ENCODE measurements at places on chromosomes 16 and 17.
A peak's percentile ranks its signal among the peaks of the same experiment; 100 is the strongest.

DNA sequence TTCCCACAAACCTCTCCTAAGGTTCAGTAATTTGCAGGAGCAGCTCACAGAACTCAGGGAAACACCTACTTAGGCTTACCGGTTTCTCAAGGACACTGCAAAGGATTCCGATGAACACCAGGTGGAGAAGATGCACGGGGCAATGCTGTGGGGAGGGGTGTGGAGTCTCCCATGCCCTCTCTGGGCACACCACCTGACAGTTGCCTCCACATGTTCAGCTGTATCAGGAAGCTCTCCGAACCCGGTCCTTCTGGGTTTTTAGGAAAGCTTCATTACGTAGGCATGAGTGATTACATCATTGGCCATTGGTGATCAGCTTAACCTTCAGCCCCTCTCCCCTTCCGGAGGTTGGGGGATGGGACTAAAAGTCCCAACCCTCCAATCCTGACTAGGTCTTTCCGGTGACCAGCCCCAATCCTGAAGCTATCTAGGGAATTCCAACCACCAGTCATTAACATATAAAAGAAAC is 21.6 kb downstream of the C17orf58 start:
- no peak for DNase-seq

- no peak for DNase-seq
These were observed 4.3 kb downstream of the TMC6 start for GRCh38 chr17:78124081-78124835.

- no peak for DNase-seq
These were observed 306.1 kb upstream of the XYLT1 start for GRCh38 chr16:17776888-17777287.

- no peak for DNase-seq
These were observed 9.8 kb downstream of the ADAM11 start for GRCh38 chr17:44768505-44769142.

GRCh38 chr16:15993128-15993527 is 43.7 kb downstream of the ABCC1 start:
- no peak for DNase-seq

GRCh38 chr16:53804467-53804866 is 100.5 kb downstream of the FTO start:
- DNase-seq: no peak

- DNase-seq: no peak
These were observed 2.3 kb downstream of the NDUFB10 start for GRCh38 chr16:1961651-1962067.

DNA sequence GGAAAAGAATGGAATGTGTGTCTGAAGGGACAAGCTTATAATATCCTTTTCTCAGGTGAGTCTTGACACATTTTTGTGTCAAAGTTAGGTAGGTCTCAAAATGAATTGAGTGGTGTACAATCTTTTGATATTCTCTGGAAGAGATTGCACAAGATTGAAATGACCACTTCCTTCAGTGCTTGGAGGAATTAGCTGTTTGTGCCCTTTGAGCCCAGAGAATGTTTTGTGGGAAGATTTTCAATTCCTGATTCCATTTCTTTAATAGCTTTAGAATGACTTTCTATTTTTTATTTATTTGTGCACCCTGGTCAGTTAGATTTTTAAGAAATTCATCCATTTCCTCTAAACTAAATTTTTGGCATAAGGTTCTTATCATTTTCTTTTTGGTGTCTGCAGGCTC is 1.6 kb upstream of the CCL13 start:
- DNase-seq: no peak

GRCh38 chr17:66784621-66785364 is 50.1 kb upstream of the CACNG5 start:
- no peak for DNase-seq

DNA sequence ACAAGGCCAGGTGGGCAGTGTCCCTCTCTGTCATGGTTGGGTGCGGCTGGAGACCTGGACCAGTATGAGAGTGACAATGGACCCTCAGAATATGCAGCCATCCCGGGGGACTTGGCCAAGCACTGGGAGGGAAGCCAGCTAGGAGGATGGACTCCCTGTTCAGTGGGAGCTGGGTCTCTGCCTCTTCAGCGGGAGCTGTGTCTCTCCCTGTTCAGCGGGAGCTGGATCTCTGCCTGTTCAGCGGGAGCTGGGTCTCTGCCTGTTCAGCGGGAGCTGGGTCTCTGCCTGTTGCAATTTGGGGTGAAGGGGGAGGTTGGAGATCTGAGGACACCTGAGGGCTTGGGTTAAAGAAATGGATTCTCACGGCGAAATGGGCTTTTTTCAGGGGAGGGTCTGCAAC is 3.8 kb upstream of the PRSS33 start:
- no peak for DNase-seq

DNA sequence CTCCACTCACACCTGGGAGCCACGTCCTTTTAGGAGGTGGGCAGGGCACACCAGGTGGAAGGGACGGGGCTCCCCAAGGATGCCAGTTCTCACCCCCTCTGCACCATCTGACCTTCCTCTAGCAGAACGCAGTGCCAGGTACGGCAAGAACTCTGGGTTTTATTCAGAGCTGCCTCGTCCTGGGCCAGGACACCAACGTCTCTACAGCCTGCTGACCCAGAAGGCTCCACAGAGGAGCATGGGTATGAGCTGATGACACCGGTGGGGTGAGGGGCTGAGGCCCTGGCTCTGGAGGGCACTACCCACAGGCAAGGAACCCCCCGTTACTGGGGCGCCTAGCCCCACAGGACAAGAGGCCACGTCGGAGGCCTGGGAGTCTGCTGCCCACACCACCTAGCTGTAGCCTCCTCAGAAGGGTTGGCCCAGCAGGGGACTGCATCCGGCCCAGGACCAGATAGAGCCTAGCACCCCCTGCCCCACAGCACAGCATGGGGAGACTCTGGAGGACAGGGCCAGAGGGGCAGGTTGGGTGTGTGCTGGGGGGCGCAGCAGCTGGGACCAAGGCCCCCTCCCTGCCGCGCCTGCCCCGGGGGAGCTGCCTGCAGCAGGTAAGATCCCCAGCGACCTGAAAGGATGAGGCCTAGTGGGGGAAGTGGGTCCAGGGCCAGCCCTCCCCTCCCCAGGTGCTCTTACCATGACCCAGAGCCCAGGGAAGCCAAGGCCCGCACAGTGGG is 13.9 kb downstream of the BCAR1 start:
- no peak for DNase-seq

DNA sequence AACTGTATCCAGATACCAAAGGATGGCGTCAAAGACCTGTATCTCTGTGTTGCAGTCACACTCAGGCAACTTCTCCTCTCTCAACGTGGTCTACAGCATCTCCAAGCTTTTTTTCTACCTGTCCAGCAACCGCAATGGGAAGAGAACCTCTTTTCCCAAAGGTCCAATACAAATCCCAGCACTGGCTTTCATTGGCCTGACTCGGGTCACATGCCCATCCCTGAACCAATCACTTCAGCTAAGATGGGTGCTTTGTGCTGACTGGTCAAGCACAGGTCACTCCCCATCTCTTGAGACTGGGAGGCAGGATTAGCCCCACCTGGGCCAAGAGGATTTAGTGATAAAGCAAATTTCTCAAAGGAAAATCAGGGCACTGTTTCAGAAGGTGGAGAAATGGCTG is 71.2 kb upstream of the C16orf82 start:
- no peak for DNase-seq

DNA sequence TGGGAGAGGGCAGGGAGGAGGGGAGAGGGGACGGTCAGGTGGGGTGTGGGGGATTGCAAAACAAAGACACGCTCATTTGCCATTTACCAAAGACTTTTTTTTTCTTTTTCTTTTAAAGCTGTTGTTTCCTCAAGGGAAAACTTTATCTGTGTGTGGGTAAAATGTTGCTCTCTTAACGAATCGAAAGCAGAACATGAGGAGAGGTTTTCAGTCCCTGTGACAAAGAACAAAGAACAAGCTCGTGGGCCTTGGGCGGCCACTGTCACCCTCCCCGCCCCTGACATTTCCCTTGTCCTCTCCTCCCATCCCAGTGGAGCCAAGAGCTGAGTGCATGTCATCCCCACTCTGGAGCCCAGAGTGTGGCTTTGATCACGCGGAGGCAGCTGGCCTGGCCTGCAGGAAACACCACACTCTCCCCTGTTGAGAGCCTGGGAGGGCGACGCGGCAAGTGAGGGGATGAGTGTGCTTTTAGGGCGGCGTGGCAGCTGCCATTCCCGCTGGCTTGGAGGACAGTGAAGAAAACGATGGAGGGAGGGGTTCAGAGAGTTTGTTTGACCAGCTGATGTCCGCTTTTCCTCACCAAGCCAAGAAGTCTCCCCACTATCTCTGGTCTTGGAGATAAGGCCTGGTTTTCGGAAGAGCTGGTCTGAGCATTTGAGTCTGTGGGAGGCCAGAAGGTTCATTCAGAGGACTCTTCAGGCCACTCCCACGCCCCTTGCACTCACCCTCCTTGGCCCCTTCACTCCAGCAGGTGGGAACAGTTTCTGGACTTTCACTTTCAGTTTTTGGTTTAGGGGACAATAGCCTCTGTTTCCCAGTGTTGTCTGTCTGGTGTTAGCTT is 11.4 kb downstream of the CCR7 start:
- DNase-seq: peak; percentile 45

- no peak for DNase-seq
These were observed 68.2 kb downstream of the RNF213 start for GRCh38 chr17:80328634-80329380.

DNA sequence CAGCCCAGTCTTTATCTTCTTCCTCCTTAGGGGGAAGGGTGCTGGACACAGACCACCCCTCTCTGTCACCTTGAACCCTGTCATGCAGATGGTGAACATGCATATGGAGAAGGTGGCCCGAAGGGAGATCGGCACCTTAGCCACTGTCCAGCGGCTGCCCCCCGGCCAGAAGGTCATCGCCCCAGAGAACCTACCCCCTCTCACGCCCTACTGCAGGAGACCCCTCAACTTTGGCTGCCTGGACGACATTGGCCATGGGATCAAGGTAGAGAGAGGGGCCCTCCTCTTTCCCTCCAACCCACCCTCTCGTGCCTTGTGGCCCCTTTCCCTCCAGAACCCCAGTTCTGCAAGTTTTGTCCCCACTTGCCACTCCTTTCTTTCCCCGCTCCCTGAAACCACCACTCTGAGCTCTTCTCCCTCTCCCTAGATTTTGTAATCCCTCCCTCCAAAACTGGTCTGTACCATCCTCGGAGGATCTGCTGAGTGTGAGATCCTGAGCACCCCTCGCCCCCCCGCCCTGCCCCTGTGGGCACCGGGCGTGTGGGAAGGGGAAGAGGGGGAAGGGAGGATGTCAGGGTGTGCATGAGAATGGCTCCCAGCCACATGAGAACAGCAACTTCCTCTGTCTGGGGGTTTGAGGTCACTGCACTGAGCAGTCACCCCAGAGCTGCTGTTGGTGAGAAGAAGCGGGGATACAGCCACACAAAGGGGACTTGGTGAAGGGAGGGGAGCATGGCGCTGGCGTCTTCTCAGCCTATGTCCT is 7.3 kb downstream of the ABI3 start:
- DNase-seq: no peak

GRCh38 chr17:69516911-69517310 is 102.4 kb downstream of the MAP2K6 start:
- DNase-seq: no peak

DNA sequence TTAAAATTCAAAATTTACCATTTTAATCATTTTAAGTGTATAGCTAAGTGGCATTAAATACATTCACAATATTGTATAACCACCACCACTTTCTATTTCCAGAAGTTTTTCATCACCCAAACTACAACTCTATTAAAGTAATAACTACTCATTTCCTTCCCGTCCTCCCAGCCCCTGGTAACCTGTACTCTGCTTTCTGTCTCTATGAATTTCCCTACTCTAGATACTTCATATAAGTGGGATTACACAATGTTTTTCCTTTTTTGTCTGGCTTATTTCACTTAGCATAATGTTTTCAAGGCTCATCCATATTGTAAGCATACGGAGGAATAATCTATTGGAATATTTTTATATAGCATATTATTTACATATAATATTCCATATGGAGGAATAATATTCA is 29.7 kb downstream of the ESRP2 start:
- no peak for DNase-seq

DNA sequence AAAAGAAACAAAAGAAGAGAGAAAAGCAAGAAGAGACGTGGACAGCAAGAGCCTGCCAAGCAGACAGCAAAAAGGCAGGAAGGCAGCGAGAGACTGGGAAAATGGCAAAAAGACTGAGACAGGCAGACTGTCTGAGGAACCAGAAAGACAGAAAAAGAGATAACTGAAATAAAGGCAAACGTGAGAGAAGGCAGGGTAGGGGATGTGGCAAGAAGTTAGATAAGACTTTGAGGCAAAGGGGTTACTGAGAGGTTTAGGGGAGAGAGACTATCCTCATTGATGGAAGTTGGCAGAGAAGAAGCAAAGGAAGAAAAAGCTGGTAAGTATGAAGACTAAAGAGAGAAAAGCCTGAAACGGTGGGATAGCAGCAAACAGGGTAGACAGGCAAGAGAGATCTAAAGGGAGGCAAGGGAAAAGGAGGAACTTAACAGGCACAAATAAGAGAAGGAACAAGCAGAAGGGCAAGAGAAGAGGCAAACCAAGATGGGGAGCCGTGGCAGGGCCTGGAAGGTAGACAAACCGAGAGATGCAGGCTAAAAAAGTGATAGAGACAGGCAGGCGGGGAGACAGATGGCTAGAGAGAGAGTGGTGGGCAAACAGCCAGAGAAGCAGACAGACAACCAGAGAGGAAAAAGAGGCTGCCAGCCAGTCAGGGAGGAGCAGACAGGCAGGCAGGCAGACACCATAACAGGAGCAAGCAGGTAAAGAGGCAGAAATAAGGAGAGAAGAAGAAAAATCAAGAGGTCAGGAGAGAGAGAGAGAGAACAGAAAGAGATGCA is 7.1 kb upstream of the CHD3 start:
- peak; percentile 79 for DNase-seq

DNA sequence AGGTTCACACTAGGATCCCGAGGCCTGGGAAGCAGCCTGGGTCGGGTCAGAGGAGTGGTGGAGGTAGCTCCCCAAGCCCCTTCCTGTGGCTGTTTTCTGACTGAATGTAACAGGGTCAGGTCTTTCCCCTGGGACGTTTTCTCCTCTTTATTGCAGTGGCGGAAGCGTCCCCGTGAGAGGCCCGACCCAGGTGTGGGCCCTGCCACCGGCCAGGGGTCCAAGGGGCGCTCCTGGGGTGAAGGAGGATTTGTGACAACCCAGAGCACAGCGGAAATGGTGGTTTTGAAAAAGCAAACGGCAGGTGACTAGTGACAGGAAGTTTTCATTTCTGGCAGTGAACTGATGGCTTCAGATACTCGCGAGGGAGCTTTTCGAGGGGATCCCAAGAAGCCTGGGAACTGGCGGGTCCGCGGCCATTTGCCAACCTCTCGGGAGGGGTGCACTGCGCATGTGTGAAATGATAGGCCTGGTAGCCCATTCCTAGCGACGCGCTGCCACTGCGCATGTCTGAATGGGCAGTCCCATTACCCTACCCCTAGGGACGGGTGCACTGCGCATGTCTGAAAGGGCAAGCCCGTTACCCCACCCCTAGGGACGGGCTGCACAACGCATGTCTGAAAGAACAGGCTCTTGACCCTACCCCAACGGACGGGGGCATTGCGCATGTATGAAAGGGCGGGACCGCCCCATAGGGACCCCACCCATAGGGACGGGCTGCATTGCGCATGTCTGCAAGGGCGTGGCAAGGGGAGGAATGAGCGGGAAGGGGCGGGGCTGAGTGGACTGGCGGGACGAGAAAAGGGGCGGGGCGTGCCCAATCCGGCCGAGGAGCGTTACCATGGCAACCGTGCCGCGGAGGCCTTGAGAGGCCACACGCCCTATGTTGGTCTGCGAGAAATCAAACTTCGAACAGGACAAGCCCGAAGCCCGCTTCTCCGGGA is 1747.9 kb downstream of the TP53TG3F start:
- DNase-seq: peak; percentile 98

Data from SHP77 (cell line).